Placental pericyte (primary cell): ENCODE measurements at places on chromosomes 2 and 18. TPM values are rescaled to one million over a fixed set of nuclear protein-coding genes. Genes with fewer than 3 reads are reported as not detected.

Gene KCNE4
- 2.4 and 3.1 TPM in 2 replicates for total RNA-seq

Gene PSMD1
- total RNA-seq, result 130 and 184 TPM in 2 replicates

Gene ASB18
- not detected in 2 replicates for total RNA-seq

Gene CYP1B1
- 11.5 and 70.2 TPM in 2 replicates for total RNA-seq

Gene KCNG3
- not detected in 2 replicates for total RNA-seq

Gene PLGLB1
- total RNA-seq, result 1.0 TPM in 1 of 2 replicates, not detected in the other

Gene GDF7
- total RNA-seq, result under 0.01 TPM in 2 replicates

Gene MPP4
- 0.44 and 17.9 TPM in 2 replicates for total RNA-seq

Gene CYP20A1
- total RNA-seq, result 34.1 and 39.6 TPM in 2 replicates

Gene RBM44
- 0.14 and 0.22 TPM in 2 replicates for total RNA-seq
